ENCODE measurements at places on chromosomes 3 and 15. TPM values are rescaled to one million over a fixed set of nuclear protein-coding genes. Genes with fewer than 3 reads are reported as not detected.

GRCh38 chr3:170610321-170610884 lies 24.5 kb upstream of the SLC7A14 start:
- no peak for DNase-seq

The CCDC51 gene
- 10.6 TPM for total RNA-seq

The RTP4 gene
- total RNA-seq, result 38.1 TPM

The MAGI1 gene
- total RNA-seq, result 2.8 TPM

The GREM1 gene
- not detected for total RNA-seq

The GOLGA6B gene
- total RNA-seq, result not detected

- DNase-seq, result no peak
These were observed 46.8 kb upstream of the POMGNT2 start for GRCh38 chr3:43152649-43153048.

DNA sequence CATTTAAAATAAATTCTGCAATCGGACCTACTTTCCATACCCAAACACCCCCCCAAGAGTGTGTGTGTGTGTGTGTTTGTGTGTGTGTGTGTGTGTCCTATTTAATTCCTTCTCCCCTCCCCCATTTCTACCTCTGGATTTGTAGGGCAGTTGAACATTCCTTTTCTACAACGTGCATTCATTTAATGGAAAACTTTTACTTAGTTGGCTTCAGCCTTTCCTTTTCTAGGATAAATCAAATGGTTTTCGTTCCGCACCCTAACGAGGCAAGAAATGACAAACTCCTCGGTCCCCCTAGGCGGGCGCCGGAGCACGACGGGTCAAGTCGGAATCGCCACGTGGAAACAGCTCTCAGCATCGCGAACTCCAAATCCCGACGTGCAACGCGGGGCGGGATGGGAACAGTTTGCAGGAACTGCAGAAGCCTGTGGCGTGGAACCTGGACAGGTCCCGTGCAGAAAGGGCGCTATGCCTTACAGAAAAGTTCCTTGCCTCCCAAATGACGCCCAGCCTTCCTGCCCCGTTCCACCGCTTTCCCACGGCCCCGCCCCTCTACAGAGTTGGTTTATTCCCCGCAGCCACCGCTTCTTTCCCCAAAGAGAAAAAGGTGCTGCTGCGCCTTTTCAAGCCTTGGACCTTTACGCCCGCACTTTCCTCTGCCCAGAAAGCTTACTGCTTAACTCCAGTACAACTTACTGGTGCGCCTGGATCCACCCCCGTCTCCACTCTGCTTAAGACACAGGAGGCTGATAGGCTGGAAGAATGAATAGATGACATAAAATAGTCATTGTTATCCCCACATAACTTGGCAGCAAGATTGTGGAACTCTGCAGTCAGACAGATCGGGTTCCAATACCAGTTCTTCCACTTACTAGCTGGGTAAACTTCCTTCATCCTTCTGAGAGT lies 1.1 kb upstream of the EIF2B5 start:
- peak; percentile 93 for DNase-seq

The CASR gene
- not detected for total RNA-seq

The SHF gene
- 0.96 TPM for total RNA-seq

DNA sequence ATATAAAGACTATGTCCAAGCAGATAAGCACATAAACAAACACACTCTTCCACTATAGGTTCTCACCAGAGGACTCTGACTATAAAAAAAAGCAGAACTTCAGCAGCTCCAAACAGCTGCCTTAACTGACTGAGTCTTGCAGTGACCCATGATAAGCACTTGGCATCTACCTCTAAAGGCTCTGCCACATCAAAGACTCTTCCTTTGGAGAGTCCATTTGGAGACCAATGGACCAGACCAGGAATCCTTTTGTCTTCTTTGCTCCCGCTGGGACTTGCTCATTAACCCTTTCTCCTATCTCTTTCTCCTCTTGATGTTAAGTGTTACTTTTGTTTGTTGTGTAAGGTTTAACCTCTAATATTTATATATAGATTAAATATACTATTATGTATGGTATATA lies 424.1 kb downstream of the RSL24D1 start:
- DNase-seq, result no peak

- no peak for DNase-seq
These were observed 15.8 kb downstream of the RBP1 start for GRCh38 chr3:139523718-139524117.

GRCh38 chr15:38059665-38060064 lies 125.2 kb downstream of the TMCO5A start:
- no peak for DNase-seq

DNA sequence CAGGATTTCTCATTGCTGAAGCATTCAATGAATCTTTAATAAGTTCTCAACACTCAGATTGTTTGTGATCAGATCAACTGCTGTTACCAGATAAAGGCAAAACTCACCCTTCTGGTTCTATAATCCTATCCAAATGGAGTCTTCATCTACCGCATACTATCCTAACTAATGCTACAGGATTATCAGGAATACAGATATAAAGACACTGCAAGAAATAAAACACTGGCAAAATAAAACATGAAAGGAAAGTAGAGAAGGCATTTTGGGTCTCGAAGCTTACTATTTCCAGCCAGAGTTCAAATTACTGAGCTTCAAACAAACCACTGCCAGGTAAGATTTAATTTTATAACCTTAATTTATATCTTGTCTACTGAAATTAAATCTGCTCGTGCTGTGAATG lies 524 bp downstream of the CHRM5 start:
- no peak for DNase-seq

DNA sequence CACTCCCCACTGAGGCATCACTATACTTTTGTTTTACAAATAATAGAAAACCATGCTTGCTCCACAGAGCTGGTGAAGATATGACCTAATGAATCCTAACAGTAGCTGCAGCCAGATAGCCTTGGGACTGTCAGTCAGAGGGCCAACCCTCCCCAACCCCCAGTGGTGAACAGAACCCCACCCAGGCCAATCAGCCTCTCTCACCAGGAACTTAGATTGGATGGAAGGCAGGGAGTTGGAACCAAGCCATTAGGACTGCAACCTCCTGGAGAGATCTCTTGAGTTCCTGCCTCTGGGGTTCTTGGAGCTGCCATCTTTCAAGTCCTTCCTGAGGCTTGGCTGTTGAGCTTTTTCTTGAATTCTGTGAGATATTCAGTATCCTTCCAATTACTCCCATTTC lies 3.0 kb upstream of the MRPS22 start:
- DNase-seq, result no peak

The PHLDB2 gene
- 63.7 TPM for total RNA-seq

The ADAMTSL3 gene
- total RNA-seq, result not detected

GRCh38 chr15:100517846-100518245 lies 10.9 kb downstream of the CERS3 start:
- no peak for DNase-seq

The NR1I2 gene
- total RNA-seq, result not detected

DNA sequence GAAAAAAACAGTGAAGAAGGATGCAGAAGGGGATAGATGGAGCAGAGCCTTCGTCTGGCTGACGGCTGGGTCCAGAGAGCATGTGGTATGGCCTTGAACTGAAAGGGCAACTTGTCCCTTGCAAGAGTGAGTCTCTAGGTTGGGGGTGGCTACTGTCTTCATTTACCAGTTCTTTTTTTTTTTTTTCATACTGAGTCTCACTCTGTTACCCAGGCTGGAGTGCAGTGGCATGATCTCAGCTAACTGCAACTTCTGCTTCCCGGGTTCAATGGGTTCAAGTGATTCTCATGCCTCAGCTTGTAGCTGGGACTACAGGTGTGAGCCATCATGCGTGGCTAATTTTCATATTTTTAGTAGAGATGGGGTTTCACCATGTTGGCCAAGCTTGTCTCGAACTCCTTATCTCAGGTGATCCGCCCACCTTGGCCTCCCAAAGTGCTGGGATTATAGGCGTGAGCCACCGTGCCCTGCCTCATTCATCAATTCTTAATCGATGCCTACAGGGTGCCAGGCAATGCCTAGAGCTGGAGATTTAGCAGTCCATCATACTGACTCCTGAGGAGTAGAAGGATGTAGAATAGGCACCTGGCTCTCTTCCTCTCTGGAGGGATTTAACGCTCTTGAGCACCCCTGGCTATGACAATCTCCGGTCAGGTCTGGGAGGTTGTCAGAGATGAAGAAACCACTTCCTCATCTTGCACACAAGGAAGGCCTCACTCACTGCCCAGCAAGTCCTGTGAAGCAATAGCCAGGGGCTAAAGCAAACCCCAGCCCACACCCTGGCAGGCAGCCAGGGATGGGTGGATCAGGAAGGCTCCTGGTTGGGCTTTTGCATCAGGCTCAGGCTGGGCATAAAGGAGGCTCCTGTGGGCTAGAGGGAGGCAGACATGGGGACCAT lies at the start of gene CAMP:
Gene CAMP (plus strand): TSS at position 880 of the 898 bp plus-strand sequence. CDS start 17 bp downstream, at position 897.
- peak; percentile 84 for DNase-seq

The TUSC7 gene
- not detected for total RNA-seq

The PYDC2 gene
- not detected for total RNA-seq

The AZI2 gene
- total RNA-seq, result 60.7 TPM

GRCh38 chr3:50100956-50101845 lies 12.5 kb downstream of the RBM5 start:
- DNase-seq, result no peak
